ENCODE measurements at places on chromosomes 2 and 18.
A peak's percentile ranks its signal among the peaks of the same experiment; 100 is the strongest.

- no peak for DNase-seq
Observed at GRCh38 chr2:62641410-62641843, 64.1 kb upstream of the EHBP1 start.

DNA sequence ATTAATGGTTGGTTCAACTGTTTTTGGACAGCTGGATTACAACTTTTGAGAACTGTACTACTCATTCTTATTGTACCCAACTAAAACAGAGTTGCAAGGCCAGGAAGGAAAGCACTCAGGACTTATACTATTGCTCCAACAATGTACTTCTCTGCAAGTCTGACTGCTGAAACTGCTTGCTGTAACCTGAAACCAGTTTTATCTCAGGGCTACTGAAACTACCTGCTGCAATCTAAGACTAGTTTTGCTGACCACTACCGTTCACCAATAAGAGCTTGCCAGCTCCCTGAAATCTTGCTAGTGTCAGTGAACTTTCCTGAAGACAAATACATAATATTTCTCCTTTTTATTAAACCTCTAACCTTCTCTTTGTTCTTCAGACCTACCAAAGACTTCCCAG lies 157.3 kb downstream of the CDCA7 start:
- DNase-seq = no peak

GRCh38 chr18:73509460-73509859 lies 638.2 kb downstream of the FBXO15 start:
- DNase-seq = no peak

GRCh38 chr2:44325897-44326296 lies 35.4 kb downstream of the PREPL start:
- no peak for DNase-seq

- no peak for DNase-seq
Observed at GRCh38 chr2:54279385-54279784, 23.4 kb upstream of the TSPYL6 start.

DNA sequence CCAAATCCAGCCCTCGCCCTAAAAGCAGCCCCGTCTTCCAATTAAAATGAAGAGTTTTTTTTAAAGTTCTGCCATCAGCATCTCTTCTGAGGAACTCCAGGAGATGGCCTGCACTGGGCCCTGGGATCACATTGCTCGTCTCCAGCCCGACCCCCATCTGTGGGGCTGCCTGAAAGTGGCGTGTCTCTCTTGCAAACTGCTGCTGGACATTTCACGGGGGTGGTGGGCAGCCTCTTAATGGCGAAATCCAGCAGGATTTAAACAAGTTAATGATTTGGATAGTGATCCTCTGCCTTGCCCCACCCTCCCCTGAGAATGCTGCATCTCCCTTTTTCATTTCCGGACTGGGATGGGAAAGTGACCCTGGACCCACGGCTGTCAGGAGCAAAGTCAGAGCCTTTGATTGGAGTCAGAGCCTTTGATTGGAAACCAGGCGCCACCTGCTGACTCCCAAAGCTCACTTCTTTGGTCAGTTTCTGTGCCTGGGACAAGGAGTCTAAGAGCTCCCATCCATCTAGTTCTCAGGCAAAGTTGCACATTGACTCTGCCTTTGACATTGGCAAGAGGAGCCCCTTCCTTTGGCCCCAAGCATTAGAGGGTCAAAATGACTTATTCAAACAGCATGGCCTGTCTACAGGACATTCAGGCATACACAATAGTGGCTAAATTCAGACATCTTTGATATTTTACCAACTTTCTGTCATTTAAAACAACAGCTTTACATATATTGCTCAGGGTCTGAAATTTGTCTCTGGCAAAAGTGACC lies 155.2 kb downstream of the SH3BP4 start:
- DNase-seq = no peak

- no peak for DNase-seq
Observed at GRCh38 chr18:3671176-3671575, 221.2 kb downstream of the TGIF1 start.

DNA sequence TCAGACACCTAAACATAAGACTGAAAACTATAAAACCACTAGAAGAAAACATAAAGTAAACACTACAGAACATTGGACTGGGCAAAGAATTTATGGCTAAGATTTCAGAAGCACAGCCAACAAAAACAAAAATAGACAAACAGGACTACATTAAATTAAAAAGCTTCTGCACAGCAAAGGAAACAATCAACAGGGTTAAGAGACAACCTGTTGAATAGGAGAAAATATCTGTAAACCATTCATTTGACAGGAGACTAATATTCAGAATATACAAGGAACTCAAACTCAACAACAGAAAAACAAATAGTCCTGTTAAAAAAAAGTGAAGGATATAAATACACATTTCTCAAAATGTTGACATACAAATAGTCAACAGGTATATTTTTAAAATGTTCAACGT lies 106.7 kb upstream of the FANCL start:
- no peak for DNase-seq

DNA sequence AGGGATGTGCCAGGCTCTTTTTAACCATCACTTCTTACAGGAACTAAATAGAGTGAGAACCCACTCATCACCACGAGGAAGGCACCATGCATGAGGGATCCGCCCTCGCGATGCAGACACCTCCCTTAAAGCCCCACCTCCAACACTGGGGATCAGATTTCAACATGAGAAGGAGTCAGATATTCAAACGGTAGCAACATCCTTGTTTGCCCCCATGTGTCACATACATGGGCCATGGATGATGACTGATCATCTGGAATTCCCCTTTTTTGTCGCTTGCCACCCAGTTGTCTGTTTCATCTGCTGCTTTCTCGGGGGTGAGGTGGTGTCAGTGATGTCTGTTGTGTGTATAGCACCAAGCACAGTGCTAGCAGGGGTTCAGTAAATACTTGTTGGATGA lies 57.9 kb downstream of the NCK2 start:
- DNase-seq = peak; percentile 69

DNA sequence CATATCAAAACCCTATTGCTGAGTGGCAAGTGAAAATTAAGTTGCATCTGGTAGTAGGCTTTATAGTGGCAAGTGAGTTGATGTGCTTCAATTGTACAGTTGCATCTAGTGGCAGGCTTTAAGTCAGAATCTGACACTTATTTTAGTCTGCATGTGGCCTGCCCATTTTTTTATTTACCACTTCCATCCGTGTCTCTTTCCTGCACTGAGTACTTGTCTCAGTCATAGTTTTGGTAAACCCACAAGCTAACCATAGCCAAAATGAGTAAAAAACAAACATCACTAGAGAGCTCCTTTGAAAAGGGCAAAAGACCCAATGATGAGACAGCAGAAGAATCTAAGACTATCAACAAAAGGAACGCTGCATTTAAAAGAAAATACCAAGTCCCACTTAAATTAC lies 96.0 kb upstream of the CRACDL start:
- no peak for DNase-seq

Measured in activated T-cell treated with anti-CD3 and anti-CD28 coated beads, Interleukin-2, amount 50 U/mL, for 24 hours (primary cell).